A549 treated with CORT108297 at 1 μM for 4 hours (cell line): ENCODE measurements at places on chromosomes 16 and 17. TPM values are rescaled to one million over a fixed set of nuclear protein-coding genes. Genes with fewer than 3 reads are reported as not detected.

CDH15 gene
- total RNA-seq, result 0.07 to 0.11 TPM (median 0.08 TPM) in 4 of 5 replicates, not detected in the other

HCRT gene
- 0.23 to 0.29 TPM (median 0.24 TPM) in 4 of 5 replicates, not detected in the other for total RNA-seq

MNT gene
- 12.1 to 21.5 TPM (median 19.0 TPM) in 5 replicates for total RNA-seq

PSMC5 gene
- 207 to 250 TPM (median 220 TPM) in 5 replicates for total RNA-seq

ZFPM1 gene
- total RNA-seq, result 5.3 to 8.6 TPM (median 7.8 TPM) in 5 replicates

TBC1D3H gene
- not detected in 5 replicates for total RNA-seq

KRTAP3-2 gene
- 0.20 to 0.42 TPM (median 0.34 TPM) in 5 replicates for total RNA-seq

ZPBP2 gene
- not detected in 5 replicates for total RNA-seq

DLX4 gene
- total RNA-seq, result 1.7 to 4.3 TPM (median 3.6 TPM) in 5 replicates

EIF5A gene
- 1,648 to 1,788 TPM (median 1,697 TPM) in 5 replicates for total RNA-seq
